ENCODE measurements at places on chromosomes 11 and 22. TPM values are rescaled to one million over a fixed set of nuclear protein-coding genes. Genes with fewer than 3 reads are reported as not detected.

DNA sequence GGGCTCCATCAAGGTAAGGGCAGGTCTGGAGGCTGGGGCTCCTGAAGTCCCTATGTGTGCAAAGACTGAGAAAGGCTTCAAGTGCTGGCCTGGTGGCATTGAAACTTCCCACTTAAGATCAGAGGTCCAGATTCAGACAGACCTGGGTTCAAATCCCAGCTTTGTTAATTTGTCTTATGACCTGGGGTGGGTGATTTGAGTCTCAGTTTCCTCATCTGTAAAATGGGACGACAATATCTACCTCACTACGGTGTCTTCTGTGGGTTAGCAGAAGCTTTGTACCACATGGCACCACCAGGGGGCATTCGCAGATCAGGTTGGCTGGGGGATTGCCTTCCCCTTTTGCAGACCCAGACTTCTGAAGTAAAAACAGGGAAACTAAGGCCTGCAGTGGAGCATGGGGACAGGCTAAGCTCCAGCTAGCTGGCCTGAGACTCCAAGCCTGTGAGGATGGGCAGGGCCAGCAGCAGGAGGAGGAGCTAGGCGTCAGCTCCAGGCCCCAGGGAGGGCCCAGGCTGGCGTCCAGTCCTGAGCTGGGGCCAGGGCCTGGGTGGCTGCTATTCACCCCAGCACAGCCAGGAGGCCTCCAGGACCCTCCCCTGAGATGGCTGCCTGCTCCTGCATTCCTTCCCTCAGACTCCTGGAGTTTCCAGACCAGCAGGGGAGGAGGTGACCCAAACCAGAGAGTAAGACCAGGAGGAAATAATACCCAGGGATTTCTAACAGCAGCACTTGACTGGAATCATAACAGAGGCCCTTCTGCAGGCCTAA is 1.5 kb downstream of the CASTOR1 start:
- peak; percentile 87 for DNase-seq

Gene C22orf31
- total RNA-seq = not detected

- no peak for DNase-seq
Observed at GRCh38 chr11:44149651-44150050, 54.2 kb downstream of the EXT2 start.

DNA sequence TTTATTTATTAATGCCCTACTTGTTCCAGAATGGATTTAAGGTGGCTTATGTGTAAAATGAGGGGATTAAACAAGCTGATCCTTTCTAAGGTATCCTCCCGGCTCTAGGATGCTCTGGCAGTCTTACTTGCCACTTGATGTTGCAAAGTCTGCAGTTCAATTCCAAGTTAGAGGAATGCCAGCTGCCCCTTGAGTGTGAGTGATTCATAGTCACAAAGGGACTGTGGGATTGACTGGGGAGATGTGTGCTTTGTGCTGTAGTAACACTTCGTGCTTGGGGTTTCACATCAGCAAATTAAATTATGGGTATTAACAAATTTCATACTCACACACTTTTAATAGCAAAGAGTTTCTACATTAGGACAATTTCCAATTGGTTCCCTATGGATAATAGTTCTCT is 550.8 kb upstream of the CADM1 start:
- DNase-seq = no peak

Gene PLA2G3
- not detected for total RNA-seq

Gene SMIM38
- 0.25 TPM for total RNA-seq

- DNase-seq = no peak
Observed at GRCh38 chr11:92099183-92099582, 125.4 kb upstream of the FAT3 start.

DNA sequence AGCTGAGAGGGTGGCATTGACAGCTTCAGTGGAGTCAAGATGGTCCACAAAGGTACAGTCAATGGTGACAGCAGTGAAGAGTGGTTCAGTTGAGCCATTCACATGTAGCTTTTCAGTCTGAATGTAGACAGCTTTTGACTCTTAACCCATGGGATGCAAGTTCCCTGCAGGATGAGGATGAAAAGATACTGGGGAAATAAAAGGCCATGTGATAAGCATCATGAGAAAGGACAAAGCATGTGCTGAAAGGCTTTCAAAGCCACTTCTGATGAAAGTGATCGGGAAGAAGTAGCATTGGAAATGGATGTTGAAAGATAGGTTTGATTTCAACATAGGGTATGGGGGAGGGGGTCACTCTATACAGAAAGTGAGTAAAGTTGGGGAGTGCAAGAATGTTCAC is 182.9 kb downstream of the ETS1 start:
- DNase-seq = no peak

- no peak for DNase-seq
Observed at GRCh38 chr11:44444770-44445321, 120.6 kb upstream of the CD82 start.

DNA sequence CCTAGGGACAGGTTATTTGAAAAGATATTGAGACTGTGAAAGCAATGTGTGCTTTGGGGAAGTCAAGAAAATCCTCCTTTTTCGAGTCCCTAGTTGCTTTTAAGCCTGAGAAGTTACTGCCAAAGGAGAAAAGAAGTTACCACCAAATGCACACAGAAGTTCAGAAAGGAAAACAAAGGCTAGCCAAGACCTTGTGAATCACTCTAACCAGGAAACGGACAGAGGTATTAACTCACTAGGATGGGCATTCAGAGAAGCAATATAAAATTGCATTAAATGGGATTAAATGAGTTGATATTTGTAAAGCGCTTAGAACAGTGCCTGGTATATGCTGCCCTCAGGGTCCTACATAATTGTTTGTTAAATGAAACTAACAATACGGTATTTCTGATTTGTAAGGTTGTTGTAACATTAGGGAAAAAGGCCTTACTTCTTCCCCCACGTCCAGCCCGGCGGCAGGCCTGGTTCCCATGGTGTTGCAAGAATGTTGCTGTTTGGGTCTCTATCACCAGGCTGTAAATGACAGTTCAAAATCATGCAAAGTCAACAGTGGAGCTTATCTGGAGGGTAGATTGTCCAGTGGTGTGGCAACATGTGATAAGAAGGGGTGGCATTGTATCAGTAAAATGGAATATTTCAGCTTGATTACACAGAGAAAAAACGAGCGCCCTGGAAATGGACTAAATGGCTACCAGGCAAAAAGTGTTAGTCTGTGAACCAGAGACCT is 7.1 kb downstream of the TMA7B start:
- DNase-seq = no peak

Gene C22orf15
- 2.9 TPM for total RNA-seq

DNA sequence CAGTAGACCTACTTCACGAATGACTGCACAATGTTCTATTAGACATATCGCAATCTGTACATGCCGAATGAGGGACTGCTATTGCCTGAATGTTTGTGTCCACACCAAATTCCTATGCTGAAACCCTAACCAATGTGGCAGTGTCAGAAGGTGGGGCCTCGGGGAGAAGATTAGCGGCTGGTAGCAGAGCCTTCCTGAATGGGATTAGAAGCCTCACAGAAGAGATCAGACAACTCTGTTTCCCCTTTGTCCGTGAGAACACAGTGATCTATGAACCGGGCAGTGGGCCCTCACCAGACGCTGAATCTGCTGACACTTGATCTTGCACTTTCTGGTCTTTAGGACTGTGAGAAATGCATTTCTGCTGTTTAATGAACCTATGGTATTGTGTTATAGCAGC is 33.1 kb downstream of the LRFN4 start:
- no peak for DNase-seq

Gene SSRP1
- total RNA-seq = 127 TPM

GRCh38 chr11:117538263-117539135 is 210.8 kb downstream of the CEP164 start:
- no peak for DNase-seq

DNA sequence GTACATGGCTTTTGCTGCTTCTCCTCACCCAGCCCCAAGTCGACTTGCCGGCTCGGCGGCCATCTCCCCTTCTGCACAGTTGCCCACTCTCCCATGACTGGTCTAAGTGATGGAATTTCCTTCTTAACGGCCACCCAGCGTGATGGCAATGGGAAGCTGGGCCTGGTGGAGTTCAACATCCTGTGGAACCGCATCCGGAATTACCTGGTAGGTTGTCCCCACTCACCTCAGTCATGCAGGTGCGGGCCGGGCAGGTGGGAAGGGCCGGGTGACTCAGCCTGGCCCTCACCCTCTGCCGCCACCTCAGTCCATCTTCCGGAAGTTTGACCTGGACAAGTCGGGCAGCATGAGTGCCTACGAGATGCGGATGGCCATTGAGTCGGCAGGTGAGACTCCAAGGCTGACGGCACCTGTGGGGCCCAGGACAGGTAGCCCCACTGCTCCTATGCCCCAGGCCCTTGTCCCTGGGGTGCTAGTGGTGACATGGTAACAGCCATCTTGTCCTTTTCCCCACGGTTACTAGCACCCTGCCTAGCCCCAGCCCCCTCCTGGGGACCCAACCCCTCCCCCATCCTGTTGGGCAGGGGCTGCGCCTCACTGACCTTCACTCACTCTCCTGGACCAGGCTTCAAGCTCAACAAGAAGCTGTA is 28.1 kb downstream of the CAPN1 start:
- DNase-seq = no peak

GRCh38 chr11:113722221-113722620 is 16.1 kb upstream of the TMPRSS5 start:
- no peak for DNase-seq

Gene LRP5
- total RNA-seq = 22.3 TPM

- DNase-seq = no peak
Observed at GRCh38 chr11:811446-812245, 1.9 kb downstream of the RPLP2 start.

Gene PVALB
- total RNA-seq = not detected

Gene APOL5
- total RNA-seq = not detected

Gene MED15
- total RNA-seq = 227 TPM

DNA sequence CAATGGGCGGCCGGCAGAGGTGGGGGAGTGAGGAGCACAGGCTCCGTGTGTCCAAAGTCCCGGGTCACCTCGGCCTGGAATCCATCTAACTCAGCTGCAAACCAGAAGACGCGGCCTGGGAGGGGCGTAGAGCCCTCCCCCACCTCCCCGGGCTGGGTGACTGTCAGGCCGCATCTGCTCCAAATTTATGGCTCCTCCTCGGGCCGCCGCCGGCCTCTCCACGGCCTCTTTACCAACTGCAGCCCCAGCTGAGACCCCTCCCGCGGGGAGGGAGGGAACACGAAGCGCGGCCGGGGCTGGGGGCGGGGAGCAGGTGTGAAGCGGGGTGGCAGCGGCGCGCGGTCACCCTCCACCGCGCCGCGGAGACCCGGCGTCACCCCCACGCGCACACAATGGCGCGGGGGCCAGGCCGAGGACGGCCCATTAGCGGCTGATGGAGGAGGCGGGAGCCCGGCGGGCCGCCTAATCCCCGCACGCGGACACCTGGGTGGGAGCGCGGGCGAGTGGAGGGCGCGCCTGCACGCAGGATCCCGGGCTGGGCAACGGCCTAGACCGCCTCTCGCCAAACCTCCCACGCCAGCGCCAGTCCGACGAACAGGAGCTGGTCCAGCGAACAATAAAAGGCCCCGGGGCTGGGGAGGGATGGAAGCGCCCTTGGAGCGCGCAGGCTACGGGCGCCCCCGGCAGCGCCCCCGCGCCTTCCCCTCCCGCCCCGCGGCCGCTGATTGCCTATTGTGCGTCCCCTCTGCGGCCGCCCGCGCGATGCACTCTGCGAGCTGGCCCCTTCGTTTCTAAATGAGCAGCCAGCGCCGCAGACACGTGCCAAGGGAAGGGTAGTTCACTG is 25.9 kb upstream of the ROBO3 start:
- no peak for DNase-seq

Gene OSBP
- total RNA-seq = 41.8 TPM

Gene TBX10
- total RNA-seq = not detected

Gene ISX
- not detected for total RNA-seq

DNA sequence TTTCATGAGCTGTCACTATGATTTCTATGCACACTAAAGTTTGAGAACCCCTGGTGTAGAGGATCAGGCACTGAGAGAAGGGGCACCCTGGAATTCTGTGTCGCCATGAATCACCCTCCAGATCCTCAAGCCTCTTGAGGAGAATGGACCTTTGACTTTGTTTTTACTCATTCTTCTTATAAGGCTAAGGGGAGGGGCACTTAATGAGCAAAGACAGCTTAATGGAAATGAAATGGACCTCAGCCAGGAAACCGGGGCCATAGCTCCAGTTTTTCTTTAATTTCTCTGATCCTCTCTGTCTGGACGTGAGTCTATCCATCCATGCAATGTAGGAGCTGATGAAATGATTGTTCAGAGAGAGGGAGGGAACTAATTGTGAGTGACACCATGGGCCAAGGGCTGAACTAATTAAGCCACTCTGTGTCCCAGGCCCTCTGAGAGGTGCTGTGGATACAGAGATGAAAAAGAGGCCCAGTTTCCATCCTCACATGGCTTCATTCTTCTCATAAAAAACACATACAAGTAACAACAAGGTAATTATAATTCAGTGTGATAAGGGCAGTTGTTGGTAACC is 32.8 kb downstream of the OR2AT4 start:
- DNase-seq = no peak

Gene TSSK2
- total RNA-seq = not detected

DNA sequence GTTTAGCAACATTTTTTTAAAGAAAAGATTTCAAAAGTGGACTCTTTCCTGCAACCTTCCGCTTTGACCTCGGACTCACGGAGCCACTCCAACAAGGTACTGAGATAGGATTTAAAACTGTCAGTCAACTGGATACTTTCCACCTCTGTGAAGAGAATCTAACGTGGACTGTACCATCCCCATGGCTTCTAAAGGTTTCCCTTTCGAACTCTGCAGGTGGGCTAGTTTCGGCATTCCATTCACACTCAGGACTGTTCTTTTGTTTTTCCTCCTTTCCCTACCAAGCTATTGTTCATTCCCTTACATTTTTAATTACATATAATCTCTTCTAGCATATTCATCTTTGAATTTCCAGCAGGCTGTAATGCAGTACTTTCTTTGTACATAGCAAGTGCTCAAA is 88.5 kb upstream of the AKIP1 start:
- DNase-seq = no peak

Gene C1QTNF4
- total RNA-seq = 0.47 TPM

DNA sequence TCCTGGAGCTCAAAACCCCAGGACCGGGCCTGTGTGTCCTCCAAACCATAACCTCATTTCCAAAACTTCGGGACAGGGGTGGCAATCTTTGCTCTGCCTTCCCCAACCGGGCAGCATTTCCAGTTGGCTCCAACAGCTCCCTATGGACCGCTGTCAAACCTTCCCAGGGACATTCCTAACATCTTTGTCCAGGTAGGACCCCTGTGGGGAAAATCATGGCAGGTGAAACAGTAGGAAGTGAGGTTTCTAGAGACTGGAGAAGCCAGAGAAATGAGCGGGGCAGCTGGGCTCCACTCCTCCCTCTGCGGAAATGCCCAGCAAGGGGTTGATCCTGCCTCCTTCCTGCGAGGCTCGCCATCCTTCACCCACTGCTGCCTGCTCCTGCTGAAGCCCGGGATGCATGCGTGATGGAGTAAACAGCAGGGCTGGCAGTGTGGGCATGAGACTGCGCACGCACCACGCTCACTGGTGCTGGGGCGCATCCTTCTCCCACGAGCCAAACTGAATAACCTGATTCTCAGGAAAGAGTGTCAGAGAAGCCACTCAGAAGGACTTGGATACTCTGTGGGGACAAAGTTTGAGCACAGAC is 136.4 kb downstream of the BUD13 start:
- DNase-seq = no peak

Gene NRXN2
- 0.36 TPM for total RNA-seq

DNA sequence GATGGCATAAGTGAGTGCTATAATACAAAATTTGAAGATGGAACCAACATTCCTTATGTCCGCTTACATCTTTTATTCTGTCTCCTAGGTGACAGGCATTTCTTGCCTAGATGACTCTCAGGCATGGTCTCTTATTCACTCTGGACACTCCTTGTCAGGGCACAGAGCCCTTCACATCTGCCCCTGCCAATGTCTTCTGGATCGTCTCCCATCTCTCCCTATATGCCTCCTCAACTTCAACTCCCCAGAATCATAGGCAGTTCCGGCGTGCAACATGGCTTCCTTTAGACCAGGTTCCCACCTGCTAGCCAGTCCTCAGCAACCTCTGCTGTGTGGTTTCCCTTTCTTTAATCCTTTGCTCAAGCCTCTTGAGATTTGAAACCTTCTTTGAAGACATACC is 300.9 kb downstream of the TENM4 start:
- no peak for DNase-seq

All from activated naive CD8-positive, alpha-beta T cell treated with anti-CD3 and anti-CD28 coated beads, Interleukin-2, amount 10 ng/mL, durations not matched to agents 7 days and 5 days (primary cell).